ENCODE measurements at places on chromosomes 3 and 15. TPM values are rescaled to one million over a fixed set of nuclear protein-coding genes. Genes with fewer than 3 reads are reported as not detected.

DNA sequence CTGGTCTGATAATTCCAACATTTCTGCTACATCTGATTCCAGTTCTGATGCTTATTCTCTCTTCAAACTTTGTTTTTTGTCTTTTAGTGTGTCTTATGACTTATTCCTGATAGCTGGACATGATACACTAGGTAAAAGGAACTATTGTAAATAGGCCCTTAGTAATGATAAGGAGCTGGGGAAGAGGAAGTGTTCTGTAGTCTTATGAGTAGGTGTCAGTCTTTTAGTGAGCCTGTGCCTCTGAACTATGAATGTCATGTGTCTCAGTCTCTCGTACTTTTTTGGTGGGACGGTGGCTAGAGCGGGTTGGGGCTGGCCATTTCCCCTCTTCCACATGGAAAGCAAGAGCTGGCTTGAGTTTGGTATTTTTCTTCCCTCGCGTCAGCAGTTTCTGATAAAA lies 41.2 kb downstream of the PCCB start:
- no peak for DNase-seq

DNA sequence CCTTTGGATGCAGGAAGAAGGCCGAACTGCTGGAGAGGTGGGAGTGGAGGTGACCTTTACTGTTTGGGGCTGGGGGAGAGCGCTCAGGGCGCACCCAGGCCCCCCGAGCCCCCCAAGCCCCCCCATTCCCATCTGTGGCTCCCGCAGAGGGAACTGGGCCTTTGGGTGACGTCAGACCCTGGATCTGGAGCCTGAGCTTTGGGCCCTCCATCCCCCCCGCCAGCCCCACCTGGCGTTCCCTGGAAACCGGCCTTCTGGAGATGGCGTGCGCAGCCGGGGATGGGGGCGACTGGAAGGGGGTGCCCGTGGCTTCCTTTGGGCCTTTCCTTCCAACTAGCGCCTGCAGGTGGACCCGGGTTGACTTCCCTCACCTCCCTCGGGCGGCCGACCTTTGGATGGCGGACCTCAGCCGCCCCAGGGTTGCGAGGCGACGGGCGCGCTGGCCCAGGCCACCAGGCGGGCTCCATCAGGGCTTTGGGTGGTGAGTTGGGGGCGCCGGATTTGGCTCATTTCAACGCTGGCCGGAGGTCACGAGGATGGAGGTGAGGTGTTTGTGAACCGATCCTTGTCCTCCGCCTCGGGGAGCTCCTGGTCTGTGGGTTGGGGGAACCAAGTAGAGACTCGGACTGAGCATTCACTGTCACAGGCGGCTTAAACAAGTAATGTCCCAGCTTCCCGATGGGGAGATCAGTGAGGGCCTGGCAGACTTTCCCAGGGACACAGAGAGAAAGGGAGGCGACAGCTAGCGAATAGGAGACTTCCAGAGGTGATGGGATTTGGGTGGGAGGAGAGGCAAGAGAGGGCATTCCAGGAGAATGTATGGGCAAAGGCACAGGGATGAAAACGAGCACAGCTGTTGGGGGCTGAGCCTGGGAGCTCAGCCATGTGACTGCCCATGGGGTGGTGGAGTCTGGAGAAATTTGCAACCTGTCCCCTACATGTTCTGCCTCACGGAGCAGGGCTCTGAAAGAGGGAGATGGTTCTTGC lies 709 bp downstream of the SCAMP5 start:
- no peak for DNase-seq

GRCh38 chr15:99123713-99124451 lies 19.0 kb downstream of the SYNM start:
- peak; percentile 39 for DNase-seq

DNA sequence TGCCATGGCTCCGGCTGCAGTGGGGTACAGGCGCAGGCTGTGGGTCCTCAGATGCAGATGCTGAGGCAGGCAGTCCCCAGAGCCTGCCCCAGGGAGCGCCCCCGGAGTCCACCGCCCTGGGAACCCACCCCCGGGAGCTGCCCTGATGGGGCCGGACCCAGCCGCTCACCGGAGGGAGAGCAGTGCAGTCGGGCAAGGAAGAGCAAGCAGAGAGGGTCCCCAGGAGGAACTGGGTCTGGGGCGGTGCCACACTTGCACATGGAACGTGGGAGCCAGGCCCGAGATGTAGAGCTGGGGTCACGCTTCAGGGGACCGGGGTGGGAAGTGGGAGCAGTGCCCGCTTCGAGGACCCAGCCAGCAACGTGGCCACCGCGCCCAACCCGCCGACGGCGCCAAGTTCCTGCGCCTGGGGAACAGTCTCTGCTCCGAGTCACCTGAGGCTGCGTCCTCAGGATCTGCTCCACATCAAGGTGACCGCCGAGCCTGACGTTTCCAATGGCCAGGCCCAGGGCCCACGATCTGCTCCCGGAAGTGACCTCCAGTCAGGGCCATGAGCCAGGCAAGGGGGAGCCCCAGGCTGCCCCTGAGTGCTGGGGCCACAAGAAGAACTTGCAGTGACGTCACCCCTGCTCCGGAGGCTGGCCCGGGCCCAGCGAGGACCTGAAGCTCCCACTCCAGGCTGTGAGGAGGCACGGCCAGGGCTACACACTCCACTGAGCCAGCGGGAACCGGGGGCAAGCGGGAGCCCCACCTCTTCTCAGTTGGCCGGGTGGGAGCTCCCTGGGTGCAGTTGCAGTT lies 27.0 kb upstream of the TFG start:
- DNase-seq, result no peak

ANKUB1 gene
- polyA plus RNA-seq, result not detected
